ENCODE measurements at places on chromosomes 3 and 15.
A peak's percentile ranks its signal among the peaks of the same experiment; 100 is the strongest.

GRCh38 chr15:39075756-39076341 is 505.0 kb upstream of the THBS1 start:
- no peak for DNase-seq

GRCh38 chr3:3107858-3108257 is 2.3 kb downstream of the IL5RA start:
- DNase-seq: no peak

GRCh38 chr3:156711113-156711512 is 36.7 kb downstream of the TIPARP start:
- DNase-seq: no peak

DNA sequence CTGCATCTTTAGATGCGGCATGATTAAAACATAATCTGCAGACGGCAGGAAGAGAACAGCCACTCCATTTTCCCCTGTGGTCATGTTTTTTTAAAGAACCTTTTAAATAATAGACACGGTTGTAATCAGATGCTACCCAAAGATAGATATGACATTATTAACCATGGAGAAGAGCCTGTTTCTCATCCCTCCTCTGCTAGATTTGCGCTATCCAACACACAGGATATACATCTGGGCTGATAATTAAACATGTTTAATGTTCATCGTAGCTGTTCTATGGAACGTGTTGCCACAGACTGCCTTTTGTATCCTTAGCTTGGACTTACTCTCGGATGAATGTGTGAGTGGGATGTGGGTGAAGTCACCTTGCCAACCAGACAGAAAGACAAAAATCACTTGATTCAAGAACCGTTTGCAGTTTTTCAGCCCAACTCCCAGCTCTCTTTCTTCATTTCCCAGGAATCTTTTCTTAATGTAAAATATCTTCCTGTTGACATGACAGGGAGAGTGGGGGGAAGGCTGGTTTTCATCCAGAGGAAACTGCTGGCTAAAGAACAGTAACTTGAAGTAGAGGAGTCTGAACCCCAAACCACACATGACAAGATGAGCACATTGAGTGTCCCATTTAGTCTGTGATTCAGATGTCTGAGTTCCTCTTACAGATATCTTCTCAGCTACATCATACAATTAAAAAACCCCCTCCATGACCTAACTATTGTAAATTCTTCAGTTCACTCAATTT is 118.6 kb upstream of the PRICKLE2 start:
- no peak for DNase-seq

DNA sequence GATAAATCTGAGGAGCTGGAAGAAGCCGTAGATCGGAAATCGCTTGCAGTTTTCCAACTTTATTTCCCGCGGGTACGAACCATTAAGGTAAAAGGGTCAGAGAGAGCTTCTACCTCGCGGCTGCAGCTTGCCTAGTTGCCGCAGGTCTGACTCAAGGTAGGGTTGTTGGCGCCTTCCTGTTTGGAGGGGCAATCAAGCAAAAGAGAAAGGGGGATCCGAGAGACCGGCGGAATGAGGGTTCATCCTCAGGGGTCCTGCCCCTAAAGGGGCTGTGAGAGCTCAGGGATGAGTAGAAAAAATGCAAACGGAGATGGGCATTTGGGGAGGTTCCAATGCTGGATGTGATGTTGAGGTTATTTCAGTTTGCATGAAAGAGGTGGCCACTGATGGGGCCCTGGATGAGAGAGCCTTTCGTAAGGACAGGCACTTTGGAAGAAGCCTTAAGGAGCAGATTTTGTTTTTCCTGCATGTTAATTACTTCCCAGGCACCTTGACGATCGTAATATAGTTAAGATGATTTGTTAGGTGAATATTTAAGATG is 265.4 kb downstream of the CGGBP1 start:
- no peak for DNase-seq

DNA sequence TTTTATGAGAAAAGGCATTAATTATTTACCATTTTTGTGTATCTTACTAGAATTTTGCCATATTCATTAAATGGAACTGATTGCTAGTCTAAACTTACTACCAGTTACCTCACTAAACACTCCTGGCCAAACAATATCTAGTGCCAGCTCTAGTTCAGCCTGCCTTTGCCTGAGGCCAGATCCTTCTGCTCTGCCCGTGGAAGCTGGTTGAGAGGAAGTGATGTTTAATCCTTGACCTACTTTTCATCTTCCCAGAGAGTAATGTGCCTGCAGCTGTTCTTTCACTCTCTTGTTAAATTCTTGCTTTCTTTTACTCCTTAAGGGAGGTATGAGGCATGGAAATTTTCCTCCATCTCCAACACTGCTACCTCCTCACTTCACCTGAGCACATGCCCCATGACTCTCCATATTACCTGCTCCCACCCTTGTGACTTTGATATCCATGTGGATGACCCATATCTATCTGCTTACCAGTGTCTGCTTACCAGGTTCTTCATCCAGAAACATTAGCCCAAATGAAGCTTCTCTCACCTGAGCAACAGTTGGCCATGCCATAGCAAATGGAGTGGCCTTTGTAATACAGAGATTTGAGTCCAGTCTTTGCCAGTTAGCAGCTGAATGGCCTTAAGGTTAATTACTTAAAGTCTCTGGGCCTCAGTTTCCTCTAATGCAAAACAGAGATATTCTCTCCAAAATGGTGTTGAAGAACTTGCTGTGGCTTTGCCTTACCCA is 53.4 kb downstream of the UBE2E1 start:
- DNase-seq: no peak

DNA sequence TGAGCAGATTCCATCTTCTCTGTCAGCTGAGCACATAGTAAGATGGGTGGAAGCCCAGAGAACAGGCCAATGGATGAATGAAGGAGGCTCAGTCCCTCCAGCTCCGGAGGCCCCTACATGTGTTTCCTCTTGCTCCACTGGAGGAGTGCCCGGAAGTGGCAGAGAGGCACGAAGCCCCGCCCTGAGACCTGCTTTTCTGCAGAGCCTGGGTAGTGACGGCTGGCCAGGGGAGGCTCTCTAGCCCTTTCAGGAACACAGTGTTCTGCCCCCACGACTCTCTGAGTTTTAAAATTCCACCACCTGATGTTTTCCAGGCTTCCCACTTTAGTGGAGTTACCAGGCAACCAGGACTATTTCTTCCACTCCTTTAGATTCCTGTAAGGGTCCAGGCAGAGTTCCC is 149.4 kb upstream of the SLC6A11 start:
- no peak for DNase-seq

DNA sequence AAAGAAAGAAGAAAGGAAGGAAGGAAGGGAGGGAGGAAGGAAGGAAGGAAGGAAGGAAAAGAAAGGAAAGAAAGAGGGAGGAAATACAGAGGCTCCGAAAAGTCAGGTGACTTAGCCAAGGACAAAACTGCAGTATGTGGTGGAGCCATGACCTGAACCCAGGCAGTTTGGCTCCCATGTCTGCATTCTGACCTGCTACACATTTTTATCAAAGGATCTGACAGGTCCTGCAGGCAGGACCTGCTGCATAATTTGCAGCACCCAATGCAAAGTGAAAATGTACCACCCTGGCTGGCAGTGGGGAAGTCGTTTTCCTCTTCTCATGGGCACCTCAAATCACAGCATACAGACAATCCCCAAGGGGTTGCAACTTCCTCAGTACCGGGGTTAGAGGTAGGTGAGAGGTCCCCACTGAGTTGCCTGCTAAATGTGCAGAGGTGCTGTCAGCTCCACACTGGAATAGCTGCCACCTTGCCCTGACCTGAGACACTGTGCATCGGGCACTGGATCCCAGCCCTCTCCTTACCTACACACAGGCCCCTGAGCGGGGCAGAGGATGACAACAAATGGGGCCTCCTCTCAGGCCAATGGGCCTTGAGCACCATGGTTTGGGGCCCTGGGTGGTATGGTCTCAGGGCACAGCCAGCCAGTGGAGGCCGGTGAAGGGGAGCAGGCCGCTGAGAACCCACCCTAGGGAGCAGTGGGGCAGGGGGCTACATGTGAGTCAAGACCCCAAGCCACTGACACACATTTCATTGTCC is 175.1 kb downstream of the SHQ1 start:
- no peak for DNase-seq

- DNase-seq: no peak
Measured at GRCh38 chr3:49600781-49601180, 46.5 kb downstream of the BSN start.

DNA sequence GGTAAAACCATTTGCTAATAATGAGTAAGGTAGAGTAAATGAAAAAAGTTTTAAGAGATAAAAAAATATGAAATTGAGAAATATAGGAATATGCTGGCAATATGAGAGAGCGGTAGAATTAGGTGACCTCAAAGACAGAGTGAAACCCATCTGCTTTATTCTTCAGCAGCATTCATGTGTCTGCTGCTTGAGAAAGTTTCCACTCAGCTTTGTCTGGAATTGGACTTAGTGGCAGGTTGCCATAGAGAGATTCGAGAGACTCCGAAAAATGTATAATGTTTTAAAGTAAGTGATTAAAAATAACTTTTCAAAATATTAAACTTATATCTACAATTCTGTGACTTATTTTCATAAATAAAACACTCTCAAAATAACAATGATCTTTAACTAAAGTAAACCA is 5.0 kb downstream of the SUCNR1 start:
- DNase-seq: no peak

DNA sequence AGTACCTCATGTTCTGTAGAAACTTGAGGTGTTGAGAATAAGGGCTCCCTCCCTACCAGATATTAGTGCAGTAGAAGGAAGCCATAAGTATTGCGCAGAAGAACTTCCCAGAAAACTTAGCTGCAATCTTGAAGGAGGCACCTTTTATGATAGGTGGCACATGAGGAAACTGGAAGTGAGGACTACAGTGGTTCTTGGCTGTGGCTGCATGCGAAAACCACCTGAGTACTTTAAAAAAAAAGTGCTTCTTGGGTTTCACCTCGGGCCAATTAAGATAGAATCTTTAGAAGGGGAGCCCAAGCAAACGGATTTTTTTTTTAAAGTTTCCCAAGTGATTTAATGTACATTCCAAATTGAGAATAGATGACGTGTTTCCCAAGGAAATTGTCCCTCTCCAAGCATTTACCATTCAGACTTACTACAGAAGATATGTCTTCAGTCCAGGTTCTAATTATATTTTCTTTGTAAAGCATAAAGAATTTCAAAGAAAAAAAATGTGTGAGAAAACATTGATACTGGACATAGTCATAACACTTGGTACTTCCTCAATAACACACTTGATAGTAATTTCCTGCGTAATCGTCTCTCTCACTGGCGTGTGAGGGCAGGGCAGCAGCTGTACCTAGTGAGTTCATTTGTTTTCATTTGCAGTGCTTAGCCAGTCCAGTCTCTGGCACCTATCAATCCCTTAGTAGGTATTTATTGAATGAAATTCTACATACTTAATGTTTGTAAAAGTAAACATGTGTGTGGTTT is 12.3 kb upstream of the NR1I2 start:
- DNase-seq: no peak

DNA sequence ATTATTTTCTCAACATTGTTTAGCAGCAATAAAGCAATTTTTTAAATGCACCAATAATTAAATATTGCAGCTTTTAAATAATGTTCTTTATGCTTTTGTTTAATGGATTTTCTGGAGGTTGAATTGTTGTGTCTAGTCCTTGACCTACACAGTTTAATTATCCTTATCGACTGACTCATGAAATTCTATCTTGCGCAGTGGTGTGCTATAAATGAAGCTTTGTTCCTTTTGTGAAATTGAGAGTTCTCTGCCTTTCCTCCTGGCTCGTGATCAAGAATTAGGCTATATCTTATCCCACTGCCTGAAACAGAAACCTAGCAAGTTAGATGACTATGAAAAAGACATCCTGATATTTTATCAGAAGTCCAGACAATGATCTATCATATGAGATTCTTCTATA is 37.0 kb upstream of the PIK3R4 start:
- no peak for DNase-seq

GRCh38 chr3:143855183-143855582 is 6.9 kb upstream of the SLC9A9 start:
- peak; percentile 21 for DNase-seq

GRCh38 chr3:30435861-30436331 is 170.5 kb upstream of the TGFBR2 start:
- DNase-seq: peak; percentile 10

DNA sequence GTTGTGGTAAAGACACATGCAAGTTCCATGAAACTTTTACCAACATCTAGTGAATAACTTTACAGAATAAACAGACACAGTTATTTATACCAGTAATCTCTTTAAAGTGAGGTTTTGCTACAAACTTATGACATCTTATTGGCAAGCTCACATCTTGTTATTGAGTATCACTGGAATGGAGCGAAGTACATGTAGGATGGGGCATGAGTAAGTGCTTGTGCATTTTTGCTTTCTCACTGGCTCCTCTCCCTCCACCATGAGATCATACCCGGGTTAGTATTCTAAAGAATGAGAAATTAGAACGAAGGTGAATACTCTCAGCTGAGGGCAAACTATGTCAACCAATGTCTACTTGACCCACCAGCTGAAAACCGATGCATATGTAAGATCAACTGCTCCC is 193.3 kb upstream of the ZNF717 start:
- no peak for DNase-seq

DNA sequence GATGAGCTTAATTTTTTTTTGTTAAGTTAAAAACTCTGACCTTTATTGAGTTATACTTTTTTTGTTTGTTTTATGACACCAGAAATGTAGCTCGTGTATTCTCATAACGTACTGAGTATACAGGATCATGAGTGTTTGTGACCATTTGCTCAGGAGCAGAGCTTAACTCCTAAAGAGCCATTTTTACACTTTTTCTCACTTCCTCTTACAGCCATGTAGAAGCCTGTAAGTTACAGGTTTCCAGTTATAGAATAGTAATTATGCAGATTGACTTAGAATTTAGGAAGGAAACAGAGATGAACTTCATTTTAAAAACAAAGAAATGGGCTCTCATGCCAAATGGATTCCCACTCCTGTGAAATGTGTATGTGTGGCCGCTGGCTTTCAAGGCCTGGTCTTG is 151.7 kb downstream of the MCTP2 start:
- no peak for DNase-seq

- no peak for DNase-seq
Measured at GRCh38 chr3:170475092-170475685, 56.5 kb downstream of the CLDN11 start.

DNA sequence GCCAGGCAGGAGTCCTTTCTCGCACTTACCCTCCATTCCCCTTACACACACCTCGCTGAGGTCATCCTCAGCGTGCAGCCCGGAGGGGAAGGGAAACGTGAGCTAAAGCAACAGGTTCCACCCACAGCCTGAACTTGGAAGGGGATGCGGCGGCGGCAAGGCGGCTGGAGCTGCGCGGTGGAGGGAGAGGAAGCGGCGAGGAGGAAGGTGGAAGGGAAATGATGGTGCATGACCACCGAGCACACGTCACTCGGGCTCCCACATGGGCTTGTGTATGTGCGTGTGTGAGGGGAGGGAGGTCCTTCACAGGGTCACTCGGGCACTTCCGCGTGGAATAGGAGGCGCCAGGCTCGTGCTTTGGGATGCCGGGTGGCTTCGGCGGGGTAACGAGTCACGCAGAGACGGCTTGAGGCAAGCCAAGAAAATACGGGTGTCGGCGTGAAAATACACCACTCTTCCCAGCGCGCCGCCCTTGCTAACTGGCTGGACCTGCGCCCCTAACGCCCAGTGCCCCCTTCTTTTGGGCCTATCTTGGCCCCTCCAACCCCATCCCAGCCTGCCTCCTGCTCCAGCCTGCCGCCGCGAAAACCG is 225.5 kb upstream of the IL12A start:
- peak; percentile 18 for DNase-seq

GRCh38 chr15:32723171-32723948 is 5.6 kb downstream of the GREM1 start:
- DNase-seq: no peak
